ENCODE measurements at places on chromosomes 2 and 18.

GRCh38 chr2:172552547-172553291 is 3.2 kb upstream of the PDK1 start:
- DNase-seq: no peak

- peak; percentile 48 for DNase-seq
Measured at GRCh38 chr2:27191070-27191829, 20.6 kb upstream of the ATRAID start.

GRCh38 chr2:8533923-8534322 is 147.9 kb upstream of the ID2 start:
- no peak for DNase-seq

GRCh38 chr2:162821176-162821575 is 17.4 kb downstream of the KCNH7 start:
- no peak for DNase-seq

DNA sequence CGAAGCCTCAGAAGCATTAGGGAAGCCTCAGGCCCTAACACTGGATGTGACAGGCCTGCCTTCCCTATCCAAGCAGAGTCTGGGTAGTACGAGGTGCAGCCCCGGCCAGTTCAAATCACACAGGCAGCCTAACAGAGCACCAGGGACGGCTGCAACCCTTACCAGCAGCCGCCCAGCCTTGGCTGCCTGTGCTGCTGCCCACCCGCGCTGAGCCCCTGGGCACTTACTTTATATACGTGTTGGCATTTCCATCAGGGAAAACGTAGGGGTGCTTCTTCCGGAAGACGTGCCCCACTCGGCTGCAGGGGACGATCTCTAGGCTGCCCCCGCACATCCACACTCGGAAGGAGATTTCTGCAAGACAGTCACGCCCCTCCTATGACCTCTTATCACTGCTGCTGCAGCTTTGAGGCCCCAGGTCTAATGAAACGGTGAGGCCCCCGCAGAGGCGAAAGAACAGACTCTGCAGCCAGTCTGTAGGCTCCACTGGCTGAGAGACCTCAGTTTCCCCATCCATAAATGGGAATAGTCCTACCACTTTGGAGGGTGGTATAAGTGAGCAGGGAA is 124.7 kb upstream of the CAPN13 start:
- no peak for DNase-seq

- DNase-seq: no peak
Measured at GRCh38 chr2:239465017-239466001, 64.5 kb upstream of the HDAC4 start.

- no peak for DNase-seq
Measured at GRCh38 chr2:148721520-148721931, 77.0 kb downstream of the EPC2 start.

DNA sequence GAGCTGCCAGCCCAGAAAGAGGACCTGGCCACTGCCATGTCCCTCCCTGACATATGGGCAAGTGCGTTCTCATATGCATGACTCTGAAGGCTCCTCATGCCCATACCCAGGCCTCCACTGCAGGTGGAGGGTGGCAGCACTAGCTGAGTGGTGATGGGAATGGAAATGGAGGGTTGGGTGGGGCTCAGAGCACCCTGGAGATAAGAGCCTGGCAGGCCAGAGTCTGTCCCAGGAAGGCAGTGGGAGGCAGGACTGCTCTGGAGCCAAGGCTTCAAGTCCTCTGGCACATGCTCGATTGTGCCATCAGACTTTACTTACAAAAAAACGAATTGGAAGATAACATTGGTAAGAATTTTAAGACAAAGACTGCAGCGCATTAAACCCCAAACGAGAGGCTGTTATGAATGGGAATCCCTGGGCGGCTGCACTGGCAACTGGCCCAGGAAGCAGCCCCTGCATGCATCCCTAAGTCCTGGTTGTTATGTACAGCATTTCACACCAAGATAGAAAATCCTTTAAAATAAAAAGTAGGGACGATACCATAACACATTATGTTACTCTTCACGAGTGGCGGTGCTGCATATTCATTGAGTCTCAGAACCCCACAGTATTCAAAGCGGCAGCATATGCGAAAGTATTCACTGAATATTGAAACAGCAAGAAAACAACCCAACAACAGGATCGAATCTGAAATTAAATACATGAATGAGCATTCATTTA is 81.7 kb upstream of the FAM98A start:
- DNase-seq: no peak

GRCh38 chr2:65393743-65394422 is 38.5 kb downstream of the SPRED2 start:
- no peak for DNase-seq

GRCh38 chr2:168744844-168745243 is 57.6 kb upstream of the NOSTRIN start:
- DNase-seq: no peak

GRCh38 chr18:69819460-69819859 is 128.2 kb downstream of the CD226 start:
- no peak for DNase-seq

DNA sequence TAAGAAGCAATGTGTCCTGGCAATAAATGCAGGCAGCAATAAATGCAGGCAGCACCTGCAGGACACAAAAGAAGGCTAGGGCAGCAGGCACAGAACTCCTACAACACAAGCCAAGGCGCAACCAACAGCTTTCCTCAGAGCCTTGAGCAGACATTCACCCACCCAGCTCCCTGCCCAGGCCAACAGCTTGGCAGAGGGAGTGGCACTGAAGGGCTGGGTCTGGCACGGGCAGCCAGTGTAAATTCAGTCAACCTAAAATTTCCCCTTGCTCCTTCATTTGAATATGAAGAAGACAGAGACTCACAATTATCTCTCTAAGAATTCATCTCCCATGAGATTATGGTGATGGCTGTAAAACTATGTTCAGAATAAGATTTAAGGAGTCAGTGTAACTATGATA is 35.4 kb downstream of the AAK1 start:
- DNase-seq: no peak

All from HEK293T (cell line).